ENCODE measurements at places on chromosomes 6 and 20.

GRCh38 chr20:57786304-57786932 lies 76.6 kb upstream of the PMEPA1 start:
- no peak for DNase-seq

- no peak for DNase-seq
Measured at GRCh38 chr6:75145976-75146375, 59.9 kb downstream of the COL12A1 start.

- DNase-seq: no peak
Measured at GRCh38 chr6:132126150-132126549, 175.0 kb upstream of the CCN2 start.

GRCh38 chr6:34205466-34205865 lies 31.2 kb upstream of the HMGA1 start:
- no peak for DNase-seq

DNA sequence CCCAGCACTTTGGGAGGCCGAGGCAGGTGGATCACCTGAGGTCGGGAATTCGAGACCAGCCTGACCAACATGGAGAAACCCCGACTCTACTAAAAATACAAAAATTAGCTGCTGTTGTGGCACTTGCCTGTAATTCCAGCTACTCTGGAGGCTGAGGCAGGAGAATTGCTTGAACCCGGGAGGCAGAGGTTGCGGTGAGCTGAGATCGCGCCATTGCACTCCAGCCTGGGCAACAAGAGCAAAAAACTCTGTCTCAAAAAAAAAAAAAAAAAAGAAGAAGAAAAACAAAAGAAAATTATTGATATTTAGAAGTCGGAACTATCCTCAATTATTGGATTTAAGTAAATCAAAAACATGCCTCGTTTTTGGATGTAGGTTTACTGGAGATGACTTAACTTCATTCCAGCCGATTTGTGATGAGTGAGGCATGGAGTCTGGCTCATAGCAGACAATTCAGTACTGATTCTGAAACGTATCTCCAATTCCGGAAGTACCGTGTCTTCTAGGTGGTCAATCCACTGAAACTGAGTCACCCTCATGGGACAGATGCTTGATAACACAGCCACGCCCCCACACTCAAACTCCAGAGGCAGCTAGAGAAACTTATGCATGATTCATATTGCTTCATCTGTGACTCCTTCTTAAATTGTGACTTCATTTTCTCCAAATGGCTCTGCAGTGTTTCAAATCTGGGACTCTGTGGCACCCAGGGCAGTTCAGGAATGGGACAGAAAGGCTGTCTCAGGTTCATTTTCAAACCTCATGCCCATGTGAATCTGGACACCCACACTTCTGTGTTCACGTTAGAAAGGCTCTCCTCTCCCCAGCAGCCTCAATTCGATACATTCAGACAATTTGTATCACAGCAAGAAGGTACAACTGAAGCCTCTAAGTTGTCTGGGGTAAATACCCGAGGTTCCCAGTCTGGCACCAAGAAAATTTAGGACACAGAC lies 110.4 kb upstream of the ARMC2 start:
- peak; percentile 98 for DNase-seq

GRCh38 chr6:165704045-165704748 lies 41.2 kb upstream of the PDE10A start:
- DNase-seq: peak; percentile 69

- DNase-seq: no peak
Measured at GRCh38 chr20:61052776-61053442, 199.2 kb upstream of the CDH4 start.

GRCh38 chr6:87118054-87118453 lies 23.1 kb upstream of the CGA start:
- no peak for DNase-seq

DNA sequence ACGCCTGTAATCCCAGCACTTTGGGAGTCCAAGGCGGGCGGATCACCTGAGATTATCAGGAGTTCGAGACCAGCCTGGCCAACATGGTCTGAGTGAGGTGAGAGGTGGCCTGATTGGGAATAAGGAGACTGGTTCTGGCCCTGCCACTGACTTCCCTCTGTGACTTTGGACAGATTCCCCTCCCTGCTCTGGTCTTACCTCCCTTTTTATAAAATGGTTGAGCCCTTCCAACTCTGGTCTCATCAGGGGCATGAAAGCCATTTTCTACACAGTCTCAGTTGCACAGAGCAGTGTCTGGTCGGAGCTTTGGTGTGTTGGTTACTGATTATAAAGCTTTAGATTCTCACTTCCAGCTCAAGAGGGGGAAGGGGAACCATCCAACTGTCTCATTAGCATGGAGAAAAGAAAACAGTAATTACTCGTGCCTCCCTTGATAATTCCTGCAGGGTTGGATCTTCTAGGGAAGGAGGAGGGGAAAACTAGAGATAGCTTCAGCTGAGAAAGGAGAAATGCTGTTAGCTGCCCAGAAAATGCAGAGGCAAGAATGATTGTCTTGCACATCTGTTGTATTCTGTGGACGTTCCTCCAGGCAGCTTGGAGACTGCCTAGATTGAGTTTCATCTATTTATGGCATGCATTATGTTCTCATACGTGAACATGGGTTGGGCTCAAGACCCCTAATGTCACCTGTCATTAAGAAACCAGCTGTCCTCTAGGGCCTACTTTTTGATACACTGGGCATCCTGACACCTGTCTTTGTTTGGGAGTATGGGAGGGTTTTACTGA lies 30.4 kb downstream of the RALY start:
- DNase-seq: no peak

- no peak for DNase-seq
Measured at GRCh38 chr20:43534016-43534415, 24.8 kb upstream of the SGK2 start.

- no peak for DNase-seq
Measured at GRCh38 chr6:1383729-1384548, 5.4 kb upstream of the FOXF2 start.

GRCh38 chr6:130473886-130474285 lies 108.1 kb downstream of the TMEM200A start:
- DNase-seq: peak; percentile 73

- no peak for DNase-seq
Measured at GRCh38 chr20:63254232-63254605, at the start of gene NKAIN4. TSS of gene NKAIN4 (minus strand) at chr20:63254463. CDS start at chr20:63254450, 13 bp downstream.

GRCh38 chr20:41905199-41905598 lies 287.0 kb upstream of the CHD6 start:
- no peak for DNase-seq

DNA sequence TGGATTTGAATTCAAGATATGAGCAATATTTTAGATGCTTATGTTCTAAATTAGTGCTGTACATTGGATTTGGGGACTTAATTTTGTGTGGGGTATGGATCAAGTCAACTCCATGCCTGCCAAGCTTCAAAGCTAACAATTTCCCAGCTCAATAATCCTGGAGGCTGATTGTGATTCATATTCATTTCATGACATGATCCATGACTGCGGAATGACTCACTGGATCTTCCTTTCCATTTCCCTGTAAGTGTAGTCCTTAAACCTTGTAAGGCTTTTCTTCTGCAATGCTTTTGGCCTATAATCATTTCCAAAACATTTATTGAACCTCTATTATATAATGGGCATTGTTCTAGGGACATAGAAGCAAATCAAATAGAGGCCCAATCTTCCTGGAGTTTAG lies 44.7 kb upstream of the CCN2 start:
- peak; percentile 88 for DNase-seq

DNA sequence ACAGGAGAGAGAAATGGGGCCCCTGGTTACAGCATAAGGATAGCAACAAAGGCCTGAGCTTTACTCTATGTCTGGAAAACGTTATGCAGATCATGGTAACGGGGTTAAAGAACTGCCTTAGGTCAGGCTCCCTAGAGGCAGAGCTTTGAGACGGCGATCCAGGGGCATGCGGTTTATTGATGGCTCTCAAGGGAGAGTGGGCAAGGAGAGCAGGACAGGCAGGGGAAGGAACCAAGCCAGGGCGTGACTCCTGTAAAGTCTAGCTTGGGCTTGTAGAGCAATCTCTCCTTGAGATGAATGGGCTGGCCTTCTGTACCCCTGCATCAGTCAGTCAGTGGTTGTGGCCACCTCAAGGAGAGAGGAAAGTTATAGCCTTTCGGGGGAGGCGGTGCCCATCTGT lies 12.5 kb upstream of the FERMT1 start:
- no peak for DNase-seq

DNA sequence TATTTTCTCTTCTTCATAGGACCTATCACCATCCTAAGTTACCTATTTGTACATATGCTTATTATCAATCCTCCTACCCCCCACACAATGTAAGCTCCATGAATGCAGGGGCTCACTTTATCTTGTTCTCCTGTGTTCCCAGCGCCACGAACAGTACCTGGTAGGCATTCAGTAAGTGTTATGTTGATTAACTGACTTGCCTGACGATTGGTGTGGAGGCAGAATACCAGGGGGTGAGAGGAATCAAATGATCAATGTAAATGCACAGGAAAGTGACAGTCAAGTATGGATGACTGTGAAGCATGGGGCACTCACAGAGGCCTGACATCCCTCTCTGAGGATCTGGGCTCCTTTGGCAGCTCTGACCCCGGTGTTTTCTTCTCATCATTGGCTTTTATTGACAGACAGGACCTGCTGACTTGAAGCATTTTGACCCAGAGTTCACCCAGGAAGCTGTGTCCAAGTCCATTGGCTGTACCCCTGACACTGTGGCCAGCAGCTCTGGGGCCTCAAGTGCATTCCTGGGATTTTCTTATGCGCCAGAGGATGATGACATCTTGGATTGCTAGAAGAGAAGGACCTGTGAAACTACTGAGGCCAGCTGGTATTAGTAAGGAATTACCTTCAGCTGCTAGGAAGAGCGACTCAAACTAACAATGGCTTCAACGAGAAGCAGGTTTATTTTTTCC lies 6.1 kb upstream of the IFT52 start:
- peak; percentile 77 for DNase-seq

- DNase-seq: peak; percentile 98
Measured at GRCh38 chr20:54132612-54133433, 41.0 kb downstream of the CYP24A1 start.

- DNase-seq: no peak
Measured at GRCh38 chr20:49278818-49279676, 1.2 kb upstream of the ZNFX1 start.

DNA sequence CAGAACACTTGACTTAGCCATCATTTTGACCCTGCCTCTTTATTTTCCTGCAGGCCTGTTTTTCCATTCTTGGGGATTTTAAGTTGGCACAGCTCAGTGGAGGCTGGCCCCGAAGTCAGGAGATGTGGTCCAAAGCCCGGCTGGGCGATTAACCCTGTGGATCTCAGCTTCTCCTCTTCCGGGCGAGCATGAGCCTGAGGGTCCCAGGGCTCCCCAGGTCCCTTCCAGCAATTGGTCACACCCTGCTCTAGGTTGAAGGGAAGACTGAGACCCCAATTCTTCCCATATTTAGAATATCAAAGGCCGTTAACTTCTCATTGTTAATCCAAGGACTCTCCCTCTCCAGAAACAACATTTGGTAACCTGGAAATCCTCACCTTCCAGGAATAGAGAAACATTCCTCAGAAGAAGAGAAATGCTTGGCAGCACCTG lies 2.3 kb downstream of the THBS2 start:
- DNase-seq: no peak

DNA sequence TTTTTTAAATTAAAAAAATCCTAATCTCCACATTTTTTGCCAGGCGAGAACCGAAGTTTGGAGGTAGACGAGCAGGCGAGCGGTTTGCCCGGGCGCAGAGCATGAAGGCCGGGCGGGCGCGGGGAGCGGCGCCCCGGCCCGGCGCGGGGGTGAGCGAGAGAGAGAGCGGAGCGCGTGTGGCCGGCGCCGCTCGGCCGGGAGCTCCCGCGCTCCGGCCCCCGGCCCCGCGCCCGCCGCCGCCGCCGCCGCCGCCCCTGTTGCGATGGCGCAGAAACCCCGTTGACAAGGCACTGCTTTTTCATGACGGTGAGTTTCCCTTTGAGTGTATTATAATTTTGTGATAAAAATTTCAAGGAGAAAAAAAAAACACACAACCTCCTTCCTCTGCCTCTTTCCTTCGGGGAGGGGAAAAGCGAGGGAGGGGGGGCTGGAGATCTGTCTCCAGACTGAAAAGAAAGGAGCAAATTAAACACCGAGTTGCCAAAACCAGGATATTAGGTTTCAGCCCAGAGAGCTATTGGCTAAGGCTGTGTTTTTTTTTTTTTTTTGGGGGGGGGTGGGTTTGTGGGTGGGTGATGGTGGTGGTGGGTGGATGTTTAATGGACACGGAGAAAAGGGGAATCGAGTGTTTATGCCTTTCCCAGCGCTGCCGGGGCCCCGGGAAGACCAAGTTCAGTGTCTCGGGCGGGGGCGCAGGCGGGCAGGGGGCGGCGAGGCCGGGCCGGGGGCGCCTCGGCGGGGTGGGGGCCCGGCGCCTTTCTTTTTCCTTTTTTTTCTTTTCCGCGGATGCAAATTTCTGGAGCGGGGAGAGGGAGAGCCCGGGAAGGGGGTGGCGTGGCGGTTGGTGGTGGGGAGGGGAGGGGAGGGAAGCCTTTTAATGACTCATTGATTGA lies at the start of gene BICRAL:
Gene BICRAL (plus strand): TSS at position 257 of the 893 bp plus-strand sequence. CDS start 39,971 bp downstream, outside the sequence.
- peak; percentile 90 for DNase-seq

DNA sequence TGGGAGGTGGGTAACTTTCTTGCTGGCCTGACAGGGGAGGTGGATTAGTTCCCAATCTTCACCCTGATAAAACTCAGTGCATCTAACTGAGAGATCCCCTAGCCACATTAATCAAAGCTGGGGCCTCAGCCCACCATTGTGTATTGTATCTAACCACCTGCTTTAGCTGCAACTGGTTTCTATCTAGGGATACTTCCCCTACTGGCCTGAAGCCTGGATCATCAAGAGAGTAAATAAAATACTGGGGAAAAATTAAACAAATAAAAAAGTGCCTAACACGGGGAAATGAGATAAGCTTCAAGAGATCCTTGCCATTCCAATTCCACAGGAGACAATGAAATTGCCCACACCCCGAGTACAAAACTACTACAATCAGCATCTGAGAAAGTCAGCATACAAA lies 149.4 kb downstream of the INSM1 start:
- DNase-seq: no peak

- no peak for DNase-seq
Measured at GRCh38 chr6:170039156-170040114, 251.4 kb downstream of the DLL1 start.

DNA sequence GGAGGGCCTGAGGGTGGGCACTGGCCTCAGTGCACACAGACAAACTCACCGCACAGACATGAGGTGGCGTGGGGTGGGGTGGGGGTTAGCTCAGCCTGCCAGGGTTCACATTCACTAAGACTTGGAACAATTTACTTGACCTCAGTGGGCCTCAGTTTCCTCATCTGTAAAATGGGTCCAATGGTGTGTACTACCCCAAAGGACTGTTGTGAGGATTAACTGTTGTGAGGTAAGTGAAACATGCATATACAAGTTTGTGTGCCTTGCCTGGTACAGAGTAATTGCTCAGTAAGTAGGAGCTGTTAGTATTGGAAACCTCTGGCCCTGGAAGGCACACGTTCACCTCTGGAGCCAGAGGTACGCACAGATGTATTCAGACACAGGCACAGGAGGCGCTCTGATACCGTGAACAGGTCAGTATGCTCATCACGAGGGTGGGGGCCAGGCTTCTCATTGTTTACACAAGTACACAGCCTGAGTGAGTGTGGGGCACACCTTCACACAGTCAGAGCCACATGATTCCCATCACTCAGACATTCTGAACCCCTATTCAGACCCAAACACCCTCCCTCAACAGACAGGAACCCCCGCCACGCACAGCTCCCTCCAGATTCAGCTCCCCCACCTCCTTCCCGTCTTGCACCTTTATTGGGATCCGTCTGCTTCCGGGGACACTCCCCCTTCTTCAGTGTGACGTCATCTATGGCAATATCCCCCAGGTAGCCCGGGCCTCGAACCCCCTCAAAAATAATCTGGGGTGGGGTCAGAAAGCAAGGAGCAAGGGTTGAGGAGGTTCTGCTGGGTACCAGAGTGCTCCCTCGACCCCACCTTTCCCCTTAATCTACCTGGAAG lies 59.9 kb downstream of the MDGA1 start:
- DNase-seq: no peak
